ENCODE measurements at places on chromosomes 4 and X. TPM values are rescaled to one million over a fixed set of nuclear protein-coding genes. Genes with fewer than 3 reads are reported as not detected.

PRICKLE3 gene
- total RNA-seq = 2.9 TPM

DCUN1D4 gene
- total RNA-seq = 62.6 TPM

NLGN3 gene
- total RNA-seq = 1.5 TPM

HCFC1 gene
- 16.4 TPM for total RNA-seq

VEGFC gene
- 24.7 TPM for total RNA-seq

TMSB15B gene
- total RNA-seq = 7.6 TPM

Measured in fibroblast of the aortic adventitia (primary cell).